Cardiac fibroblast (primary cell): ENCODE measurements at places on chromosomes 2 and 18.

GRCh38 chr18:74803117-74803516, 205.4 kb downstream of the ZNF407 start:
- no peak for DNase-seq

- no peak for DNase-seq
Measured at GRCh38 chr2:9213477-9214051, 7.0 kb downstream of the ASAP2 start.

GRCh38 chr18:59695551-59695950, 1.7 kb downstream of the CCBE1 start:
- no peak for DNase-seq

- no peak for DNase-seq
Measured at GRCh38 chr2:224036731-224037361, 2.2 kb downstream of the SERPINE2 start.

GRCh38 chr2:33307659-33308270, 168.7 kb upstream of the RASGRP3 start:
- DNase-seq = no peak

DNA sequence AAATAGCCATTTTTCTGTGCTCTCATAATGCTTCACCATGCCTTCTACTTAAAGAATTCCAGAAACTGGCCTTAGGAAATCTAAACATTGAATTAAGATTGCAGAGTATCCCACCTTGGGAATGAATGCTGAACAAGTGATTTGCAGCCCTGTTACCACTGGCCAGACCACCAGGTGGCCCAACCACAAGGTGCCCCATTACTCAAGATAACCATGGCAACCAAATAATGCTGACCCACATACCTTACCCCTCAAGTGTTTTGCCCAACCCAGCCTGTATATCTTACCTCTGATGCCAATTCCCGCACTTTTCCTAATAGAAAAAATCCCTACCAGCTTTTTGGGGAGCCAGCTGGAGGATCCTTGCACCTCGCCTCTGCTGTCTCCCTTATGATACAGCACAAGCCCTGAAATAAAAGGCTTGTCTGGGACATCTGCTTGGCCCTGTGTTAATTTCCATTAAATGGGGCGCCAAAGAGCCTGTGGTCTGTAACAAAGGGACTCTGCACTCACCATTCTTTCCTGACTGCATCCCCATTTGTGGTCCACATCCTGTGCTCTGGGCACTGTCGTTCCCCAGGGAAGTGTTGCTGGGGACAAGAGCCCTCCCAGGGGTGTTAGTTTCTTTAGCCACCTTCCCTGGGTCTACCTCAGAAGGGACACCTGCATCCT, 17.3 kb upstream of the KCNF1 start:
- no peak for DNase-seq

DNA sequence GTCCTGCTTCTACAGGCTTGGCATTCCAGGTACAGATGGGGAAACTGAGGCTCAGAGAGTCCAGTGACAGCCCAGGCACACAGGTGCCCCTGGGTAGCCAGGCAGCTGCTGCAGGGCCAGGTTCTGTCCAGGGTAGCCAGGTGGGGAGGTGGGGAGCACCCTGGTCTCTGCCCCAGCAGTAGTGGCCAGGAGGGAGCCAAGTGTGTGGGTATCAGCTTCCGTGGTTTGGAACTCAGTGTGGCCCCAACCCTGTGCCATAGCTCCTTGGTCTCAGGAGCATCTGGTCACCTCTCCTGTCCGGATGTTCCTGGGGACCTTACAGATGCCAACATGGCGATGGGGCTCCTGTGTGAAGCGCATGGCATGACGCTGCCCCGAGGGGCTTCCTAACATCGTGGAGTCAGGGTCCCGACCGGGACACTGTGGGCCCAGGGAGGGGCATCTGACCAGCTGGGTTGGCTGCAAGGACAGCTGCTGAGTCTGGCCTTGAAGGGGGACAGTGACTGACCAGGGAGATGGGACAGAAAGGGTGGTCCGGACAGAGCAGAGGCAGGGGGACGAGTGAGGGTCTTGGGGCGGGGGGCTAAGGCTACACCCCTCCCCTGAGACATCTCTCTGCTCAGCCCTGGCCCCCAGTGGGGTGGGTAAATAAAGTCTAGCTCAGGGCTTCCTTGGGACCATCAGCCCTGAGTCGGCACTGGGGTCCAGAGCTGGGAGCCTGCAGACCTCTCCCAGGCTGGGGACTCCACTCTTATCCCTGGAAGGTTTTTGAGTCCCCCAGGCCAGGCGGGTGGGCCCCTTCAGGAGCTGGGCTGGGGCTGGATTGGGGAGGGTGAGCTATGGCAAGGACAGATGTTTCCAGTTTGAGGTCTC, 76.0 kb upstream of the SMAD7 start:
- DNase-seq = no peak

DNA sequence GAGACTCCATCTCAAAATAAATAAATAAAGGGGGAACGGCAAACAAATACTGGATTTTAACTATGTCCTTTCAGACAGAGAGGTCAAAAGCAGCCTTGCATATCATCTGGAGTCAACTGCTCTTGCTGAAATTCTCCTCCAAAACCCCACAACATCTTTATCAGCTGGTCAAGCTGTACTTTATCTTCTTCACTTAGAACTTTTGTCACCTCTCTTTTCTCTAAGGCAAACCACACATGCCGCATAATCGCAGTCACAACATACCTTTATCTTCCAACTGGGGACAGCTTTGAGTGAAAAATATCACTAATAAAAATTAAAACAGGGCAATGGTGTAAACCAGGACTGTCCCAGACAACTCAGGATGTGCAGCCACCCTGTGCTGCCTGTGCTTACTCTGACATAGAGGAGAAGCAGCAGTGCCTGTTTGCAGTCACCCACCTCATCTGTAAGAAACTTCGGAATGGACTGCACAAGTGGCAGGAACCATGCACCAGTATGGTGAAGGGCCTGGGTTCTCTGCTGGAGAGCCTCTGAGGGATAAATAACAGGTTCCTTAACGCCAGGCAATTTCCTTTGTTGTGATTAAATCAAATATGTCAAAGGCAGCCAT, 6.2 kb downstream of the MPPE1 start:
- DNase-seq = no peak

- peak; percentile 12 for DNase-seq
Measured at GRCh38 chr18:3827236-3827845, 377.4 kb downstream of the TGIF1 start.

DNA sequence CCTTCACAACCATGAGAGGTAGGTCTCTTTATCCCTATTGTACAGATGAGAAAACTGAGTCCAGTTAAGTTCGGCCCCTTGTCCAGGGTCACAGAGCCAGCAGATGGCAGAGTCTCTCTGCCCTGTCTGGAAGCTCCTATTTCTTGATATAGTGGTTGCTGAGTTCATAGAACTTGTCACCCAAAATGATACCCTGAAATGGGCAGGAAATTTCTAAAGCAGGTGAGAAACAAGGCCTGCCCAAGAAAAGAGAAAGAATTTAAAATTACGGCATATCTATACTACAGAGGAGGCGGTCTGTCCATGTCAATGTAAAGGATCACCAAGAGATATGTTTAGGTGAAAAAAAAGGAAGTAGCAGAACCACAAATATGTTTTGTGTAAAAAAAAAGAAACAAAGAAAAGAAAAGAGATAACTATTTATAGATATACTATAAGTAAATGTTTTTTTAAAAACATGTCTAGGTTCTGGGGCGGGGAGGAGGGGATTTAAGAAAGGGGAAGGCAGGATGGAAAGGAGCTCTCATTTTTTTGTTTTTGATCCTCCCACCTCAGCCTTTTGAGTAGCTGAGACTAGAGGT, 39.8 kb downstream of the MYO7B start:
- DNase-seq = no peak

DNA sequence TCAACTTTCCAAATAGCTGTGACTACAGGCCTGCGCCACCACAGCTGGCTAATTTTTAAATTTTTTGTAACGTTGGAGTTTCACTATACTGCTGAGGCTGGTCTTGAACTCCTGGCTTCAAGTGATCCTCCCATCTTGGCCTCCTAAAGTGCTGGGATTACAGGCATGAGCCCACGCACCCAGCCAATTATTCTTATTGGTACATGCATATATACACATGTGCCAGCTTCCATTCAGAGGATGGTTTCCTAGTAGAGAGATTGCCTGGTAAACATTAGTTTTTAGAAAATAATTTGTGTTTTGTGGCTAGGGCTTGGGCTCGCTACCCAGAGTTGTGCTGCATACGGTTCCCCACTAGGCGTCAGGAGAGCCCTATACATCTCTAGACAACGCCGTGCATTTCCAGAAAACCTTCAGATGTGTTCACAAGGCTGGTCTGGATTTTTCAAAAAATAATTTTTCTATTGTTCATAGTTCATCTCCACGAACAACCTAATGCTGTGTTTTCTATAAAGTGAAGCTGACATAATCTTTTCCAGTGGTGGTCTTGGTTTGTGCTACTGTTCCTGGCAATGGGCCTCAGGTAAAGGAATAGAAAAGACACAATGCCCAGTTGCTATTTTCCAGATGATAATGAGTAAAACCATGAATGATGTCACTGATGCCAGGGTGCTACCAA, 14.6 kb upstream of the AFG3L2 start:
- peak; percentile 81 for DNase-seq

DNA sequence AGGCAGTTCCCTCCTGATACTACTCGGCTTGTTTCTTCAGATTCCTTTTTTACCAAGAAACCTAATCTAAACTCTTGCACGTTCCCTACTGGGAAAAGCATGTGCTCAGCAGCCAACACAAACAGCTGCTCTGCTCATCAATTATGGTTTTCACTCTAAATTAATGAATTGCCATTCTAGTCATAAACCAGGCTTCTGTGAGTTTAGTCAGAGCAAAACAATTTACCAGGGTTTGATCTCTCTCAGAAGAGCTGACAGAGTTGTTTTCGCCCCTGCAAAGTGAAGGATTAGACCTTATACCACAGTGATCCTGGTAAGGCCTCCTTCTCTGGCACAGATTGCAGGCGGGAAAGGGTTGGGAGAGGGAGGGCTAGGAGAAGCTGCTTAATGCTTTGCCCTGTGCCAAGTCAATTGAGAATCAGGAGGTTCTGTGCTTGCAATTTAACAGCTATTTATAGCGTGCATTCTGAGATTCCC, 57.2 kb downstream of the REEP1 start:
- no peak for DNase-seq

- DNase-seq = peak; percentile 56
Measured at GRCh38 chr2:216553093-216553478, 54.4 kb downstream of the RPL37A start.

- peak; percentile 98 for DNase-seq
Measured at GRCh38 chr2:65366595-65367125, 65.7 kb downstream of the SPRED2 start.

DNA sequence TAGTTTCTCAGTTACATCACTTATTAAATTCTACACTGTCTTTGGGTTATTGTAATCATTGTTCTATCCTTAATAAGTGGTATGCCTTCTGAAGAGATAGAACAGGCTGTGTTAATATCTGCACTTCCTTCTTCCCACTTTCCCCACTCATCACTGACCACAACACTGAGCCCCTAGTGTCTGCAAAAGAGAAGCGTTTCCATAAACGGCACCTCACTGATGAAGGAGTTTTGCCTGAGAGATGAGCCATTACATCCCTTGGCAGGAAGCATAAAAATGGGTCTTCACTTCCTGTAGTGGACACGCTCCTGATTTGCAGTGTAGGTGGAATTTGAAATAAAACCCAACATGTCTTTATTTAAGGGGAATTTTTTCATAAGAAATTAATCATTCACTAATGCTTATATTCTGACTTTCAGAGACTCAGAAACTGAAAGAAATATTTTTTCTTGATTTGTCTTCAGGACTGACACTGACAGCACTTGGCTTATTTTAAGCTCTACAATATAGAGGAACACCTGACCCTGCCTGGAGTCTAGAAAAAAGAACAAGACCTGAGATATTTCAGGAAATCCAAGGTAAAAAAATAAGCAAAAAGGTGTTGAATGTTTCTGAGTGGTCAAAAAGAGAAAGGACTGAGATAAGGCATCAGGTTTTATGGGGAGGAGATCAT, 275.3 kb downstream of the RAD51AP2 start:
- no peak for DNase-seq

DNA sequence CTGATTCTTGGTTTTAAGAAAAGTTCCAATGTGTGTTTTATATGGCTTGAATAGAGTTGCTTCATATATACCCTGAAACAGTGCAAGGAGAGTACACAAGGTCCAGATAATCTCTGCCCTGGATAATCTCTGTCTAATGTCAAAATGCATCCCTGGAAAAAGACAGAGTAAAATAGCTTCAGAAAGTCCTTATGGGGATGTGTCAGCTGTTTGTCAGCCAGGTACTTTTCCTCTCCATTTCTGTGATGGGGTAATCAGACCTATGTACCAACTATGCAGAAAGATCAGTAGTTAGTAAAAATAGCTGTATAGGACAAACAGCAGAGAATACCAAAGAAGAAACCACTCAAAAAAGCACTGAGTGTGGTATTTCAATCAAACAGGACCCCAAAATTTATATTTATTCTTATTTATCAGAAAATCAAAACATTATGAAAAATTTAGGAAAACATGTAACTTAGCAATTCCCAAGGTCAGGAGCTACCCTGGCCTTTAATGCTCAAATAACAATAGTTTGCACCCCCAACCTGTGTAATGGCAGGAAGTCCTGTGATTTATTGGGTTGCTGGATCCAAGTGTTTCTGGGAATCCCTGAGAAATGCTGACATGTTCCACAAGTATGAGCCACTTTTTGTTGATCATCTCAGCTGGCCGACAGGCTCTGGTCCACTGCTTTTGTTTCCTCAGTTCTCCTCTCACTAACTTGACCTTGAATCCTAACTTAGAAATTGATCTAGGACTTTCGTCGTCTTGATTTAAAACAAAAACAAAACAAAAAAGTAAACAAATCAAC, 69.6 kb downstream of the MDH1 start:
- peak; percentile 38 for DNase-seq

DNA sequence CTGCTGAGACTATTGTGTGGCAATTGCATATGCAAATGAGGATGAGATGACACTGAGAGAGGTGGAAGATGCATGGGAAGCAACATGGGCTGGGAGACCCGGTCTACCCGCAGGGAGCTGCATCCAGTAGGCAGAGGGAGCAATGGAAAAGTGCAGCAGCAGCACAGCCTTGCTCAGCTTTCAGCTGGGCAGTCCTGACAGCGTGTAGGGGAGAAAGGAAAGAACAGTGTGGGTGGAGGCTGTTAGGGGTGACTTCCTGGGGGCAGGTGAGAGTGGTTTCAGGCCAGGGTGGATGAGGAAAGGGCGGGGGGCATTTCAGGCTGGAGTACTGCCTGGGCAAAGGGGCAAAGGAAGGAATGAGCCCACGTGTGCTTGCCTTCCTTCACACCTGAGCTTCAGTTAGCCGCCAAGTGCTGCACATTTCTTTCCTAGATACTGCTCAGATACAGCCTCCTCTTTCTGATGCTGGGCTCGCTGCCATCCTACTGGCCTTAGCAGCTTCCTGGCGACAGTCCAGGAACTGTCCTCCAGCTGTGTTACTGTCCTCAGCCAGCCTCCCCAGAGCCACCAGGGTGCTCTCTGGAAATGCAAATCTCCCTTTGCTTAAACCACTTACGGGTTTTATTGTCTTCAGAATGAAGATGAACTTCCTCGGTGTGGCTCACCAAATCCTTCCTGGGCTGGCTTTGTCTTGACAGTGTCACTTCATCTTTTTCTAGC, 276.3 kb downstream of the TSN start:
- peak; percentile 49 for DNase-seq

GRCh38 chr18:57466307-57466706, 31.1 kb downstream of the ONECUT2 start:
- no peak for DNase-seq

- peak; percentile 38 for DNase-seq
Measured at GRCh38 chr2:176553685-176554100, 284.5 kb downstream of the MTX2 start.

- DNase-seq = no peak
Measured at GRCh38 chr2:233468741-233469110, 97.9 kb downstream of the USP40 start.
